ENCODE measurements at places on chromosomes 13 and 19. TPM values are rescaled to one million over a fixed set of nuclear protein-coding genes. Genes with fewer than 3 reads are reported as not detected.

Gene CCDC169
- polyA plus RNA-seq: 3.0 TPM

GRCh38 chr19:40609561-40610395 lies 8.6 kb downstream of the LTBP4 start:
- H3K4me3 ChIP-seq: peak overlapping the region; percentile 55
- H3K27me3 ChIP-seq: no peaks in the 10 kb centered on the region
- peaks cover 3% of the 10 kb centered on the region for H3K36me3 ChIP-seq
- DNase-seq: peak; percentile 74

DNA sequence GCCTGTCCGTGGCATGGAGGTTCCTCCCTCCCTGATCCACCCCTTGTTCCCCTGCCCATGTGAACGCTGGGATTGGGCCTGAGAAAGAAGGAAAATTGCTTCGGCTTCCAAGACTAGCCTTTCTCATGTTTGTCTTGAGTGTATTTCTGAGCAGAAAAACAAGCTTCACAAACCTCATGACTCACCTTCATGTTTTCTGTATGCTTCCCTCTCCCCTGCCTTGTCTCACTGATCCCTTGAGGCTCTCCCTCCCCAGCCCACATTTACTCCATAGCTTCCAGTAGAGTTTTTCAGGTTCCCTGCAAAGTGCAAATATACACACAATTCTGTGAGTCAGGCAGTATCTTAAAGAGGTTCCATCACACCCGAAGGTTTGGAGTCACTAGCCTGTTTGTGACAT lies 572.4 kb downstream of the UQCRFS1 start:
- H3K4me3 ChIP-seq: no peak overlapping the region
- no peaks in the 10 kb centered on the region for H3K27me3 ChIP-seq
- no peaks in the 10 kb centered on the region for H3K36me3 ChIP-seq

DNA sequence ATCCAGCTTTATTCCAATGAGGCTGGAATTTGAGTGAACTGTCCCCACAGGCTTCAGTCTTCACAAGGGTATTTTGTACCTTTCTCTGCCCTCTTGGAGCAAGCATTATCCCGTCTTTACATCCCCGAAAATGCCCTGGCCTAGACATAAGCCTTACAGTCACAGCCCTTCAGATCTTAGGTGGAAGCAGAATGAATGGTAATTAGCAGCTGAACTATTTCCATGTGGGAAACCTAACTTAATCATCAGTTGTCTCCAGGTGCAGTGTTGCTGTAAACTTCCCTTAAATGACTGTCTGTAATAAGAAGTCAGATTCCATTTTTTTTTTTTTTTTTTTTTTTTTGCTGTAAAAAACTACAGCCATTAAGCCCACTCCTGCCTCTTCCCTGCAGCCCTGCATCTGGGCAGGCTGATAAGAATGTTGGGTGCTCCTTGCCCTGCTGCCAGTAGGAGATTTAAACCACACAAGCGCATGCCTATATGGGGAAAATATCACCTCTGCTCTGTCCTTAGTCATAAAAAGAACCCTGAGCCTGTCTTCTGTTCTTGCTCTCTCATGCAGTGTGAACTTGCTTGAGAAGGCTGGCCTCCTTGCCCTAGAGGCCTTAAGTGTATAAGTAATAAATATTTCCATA lies 426.8 kb upstream of the SLITRK5 start:
- no peak overlapping the region for H3K27ac ChIP-seq
- no peak for DNase-seq
- H3K36me3 ChIP-seq: no peaks in the 10 kb centered on the region
- no peak overlapping the region for H3K4me3 ChIP-seq
- no peaks in the 10 kb centered on the region for H3K27me3 ChIP-seq

DNA sequence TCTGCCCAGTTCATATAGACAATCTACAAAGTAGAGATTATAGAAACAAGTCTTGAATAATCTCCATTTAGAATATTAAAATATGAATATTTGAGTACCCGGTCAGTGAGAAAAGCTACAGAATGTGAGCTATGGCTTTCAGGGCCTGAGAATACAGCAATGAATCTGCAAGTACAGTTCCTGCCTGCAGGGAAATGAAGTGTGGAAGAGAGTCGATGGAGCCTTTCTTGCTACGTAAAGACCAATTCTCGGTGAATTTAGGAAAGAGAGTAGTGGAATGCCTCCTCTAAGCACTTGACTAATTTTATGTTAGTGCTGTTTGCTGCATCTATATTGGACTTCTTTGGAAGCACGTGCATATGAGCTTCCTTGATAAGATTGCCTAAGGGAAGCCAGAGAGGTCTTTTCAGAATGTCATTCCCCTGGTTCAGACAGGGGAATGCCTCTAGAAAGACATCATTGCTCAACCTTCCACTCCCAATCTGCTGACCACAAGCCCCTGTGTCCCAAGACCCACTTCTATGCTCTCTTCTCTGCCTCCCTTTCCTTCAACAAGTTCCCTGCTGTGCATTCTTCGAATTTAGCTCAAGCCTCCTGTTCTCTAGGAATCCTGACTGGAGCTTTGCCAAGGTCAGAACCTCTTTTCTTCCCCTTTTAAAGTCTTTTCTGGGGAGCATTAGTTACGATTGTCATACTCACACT lies 41.9 kb downstream of the GPC6 start:
- peaks cover 11% of the 10 kb centered on the region for H3K4me1 ChIP-seq
- no peak overlapping the region for H3K4me3 ChIP-seq
- DNase-seq: no peak
- no peaks in the 10 kb centered on the region for H3K36me3 ChIP-seq
- H3K27ac ChIP-seq: no peak overlapping the region
- no peaks in the 10 kb centered on the region for H3K27me3 ChIP-seq
